Heart right ventricle (tissue), 16 donors: ENCODE measurements at places on chromosomes 1 and 21. TPM values are rescaled to one million over a fixed set of nuclear protein-coding genes. Genes with fewer than 3 reads are reported as not detected.
A peak's percentile ranks its signal among the peaks of the same experiment; 100 is the strongest.

WDR77 gene
- 40.3 TPM for total RNA-seq

- DNase-seq = no peak
Measured at GRCh38 chr1:203367057-203367456, 16.1 kb upstream of the FMOD start.

TARBP1 gene
- total RNA-seq = 8.8 TPM

TSPEAR gene
- 0.39 TPM for total RNA-seq

DNA sequence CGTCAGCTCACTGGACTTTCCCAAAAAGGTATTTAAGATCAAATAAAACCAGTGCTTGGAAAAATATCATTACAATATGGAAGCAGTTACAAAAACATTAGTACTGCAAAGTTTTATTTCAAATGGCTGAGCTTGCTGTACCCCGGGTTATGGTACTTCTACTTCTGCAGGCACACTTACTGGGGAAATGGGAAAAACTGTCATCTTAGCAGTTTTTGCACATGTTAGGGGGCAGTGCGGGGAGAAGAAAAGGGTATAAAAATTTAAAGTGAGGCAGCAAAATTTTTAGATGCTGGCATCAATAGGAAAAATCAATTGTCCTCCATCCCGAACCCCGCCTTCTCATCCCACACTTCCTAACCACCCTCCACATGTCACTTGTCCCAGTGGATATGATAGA is 133.4 kb downstream of the ATG4C start:
- no peak for DNase-seq

- no peak for DNase-seq
Measured at GRCh38 chr1:233143241-233143640, 152.3 kb downstream of the PCNX2 start.

GRCh38 chr1:27137544-27138075 is 17.3 kb downstream of the SLC9A1 start:
- no peak for DNase-seq

HRNR gene
- total RNA-seq = not detected

DNA sequence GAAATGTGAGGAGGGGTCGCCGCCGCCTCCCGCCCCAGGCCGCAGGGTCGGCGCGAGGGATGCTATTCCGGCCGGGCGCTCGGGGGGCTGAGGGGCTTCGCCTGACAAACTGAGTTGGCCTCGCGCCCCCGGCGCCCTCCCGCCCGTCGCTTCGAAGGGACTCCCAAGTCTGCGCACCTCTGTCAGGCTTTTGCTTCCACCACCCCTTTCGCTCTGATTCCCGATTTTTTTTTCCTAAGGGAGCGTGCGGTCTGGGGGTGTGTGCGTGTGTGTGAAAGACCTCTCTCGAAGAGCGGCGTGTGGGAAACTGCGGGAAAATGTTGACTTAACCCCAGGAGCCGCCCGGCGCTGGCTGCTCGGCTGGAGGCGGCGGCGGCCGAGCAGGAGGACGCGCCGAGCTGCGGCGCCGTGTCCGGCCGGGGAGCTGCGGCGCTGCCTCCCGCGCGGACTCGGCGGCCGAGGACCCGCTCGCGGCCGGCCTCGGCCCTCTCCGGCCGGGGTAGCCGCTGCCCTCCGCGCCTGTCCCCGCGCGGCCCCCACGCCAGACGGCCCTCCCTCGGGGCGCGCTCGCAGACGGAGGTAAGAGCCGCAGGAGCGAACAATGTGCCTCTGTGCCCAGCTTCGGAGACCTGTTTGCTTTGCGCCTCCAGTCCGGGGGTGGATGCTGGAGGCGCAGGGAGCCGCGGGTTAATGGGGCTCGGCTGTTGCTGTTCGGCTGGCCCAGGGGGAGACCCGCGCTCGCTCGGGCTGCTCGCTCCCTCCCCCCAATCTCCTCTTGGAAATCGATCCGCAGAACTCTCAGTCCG is 1.1 kb downstream of the ADGRL2 start:
- peak; percentile 29 for DNase-seq

- no peak for DNase-seq
Measured at GRCh38 chr1:8297245-8297644, 20.7 kb upstream of the SLC45A1 start.

DNA sequence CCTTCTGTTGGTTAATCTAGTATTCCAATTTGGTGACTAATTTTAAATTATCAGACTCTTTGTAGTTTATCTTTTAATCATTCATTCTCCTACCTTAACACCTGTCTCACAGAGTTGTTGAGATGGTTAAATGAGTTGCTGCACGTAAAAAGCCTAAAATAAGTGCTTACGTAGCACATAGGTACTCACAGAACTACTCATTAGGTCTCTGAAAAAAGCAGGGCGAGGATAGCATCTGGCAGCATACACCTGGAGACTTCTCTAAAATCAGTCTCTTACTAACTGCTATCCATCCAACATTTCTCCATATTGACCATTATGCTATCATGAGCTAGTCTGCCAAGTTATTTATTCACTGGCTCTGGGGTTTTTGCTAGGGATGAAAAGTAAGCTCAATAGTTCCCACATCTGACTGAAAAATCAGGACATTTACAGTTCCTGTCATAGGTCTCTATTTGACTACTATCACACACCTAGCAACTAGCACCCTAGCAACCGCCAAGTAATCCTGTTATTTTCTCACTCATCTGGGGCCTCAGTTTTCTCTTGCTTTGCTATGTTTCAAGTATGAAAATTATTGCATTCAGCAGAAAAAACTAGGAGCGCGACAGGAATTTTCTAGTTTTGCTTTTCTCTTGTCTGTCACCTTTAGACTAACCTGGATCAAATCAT is 11.2 kb downstream of the CSDE1 start:
- DNase-seq = no peak

- no peak for DNase-seq
Measured at GRCh38 chr1:6732942-6733341, 31.3 kb upstream of the DNAJC11 start.

DNA sequence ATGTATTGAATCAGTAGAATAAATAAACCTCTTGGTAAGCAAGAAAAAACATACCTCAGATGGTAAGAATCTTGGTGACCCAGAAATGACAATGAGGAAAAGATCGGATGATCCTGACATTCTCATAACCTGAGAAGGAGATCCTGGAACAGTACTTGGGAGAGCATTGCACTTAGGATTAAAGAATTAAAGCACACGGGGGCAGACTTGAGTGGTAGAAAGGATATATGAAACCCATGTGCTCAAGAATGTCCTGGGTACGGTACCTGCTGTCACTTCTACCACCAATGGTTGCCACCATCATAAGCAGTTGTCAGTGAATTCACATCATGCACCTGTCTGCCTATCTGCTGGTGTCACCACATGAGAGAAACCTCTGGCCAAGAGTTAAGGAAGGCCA is 108.9 kb upstream of the GJB5 start:
- no peak for DNase-seq

- no peak for DNase-seq
Measured at GRCh38 chr1:58738876-58739275, 39.0 kb upstream of the MYSM1 start.

SLC45A1 gene
- total RNA-seq = 1.7 TPM
